ENCODE measurements at places on chromosomes 11 and 22.

- DNase-seq, result no peak
Measured at GRCh38 chr11:8357891-8358566, 94.4 kb upstream of the LMO1 start.

GRCh38 chr22:17472932-17473331, 90.4 kb upstream of the SLC25A18 start:
- DNase-seq, result no peak

DNA sequence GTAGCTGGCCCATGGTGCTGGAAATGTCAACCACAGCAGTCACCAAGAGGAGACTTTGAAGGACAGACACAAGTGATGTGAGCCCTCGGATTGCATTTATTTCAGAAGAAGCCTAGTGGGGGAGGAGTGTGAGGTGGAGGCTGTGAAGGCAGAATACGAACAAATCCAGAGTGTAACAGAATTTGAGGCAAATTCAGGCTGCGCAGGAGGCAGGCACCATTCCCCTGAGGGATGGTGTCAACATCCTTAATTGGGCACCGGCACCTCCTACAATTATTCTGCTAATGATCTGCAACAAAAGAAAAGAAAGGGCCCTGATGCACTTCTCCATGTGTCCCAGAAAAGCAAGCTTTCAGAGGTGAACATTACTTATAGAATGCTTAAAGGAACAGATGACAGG, 32.2 kb downstream of the CWC15 start:
- DNase-seq, result no peak

- DNase-seq, result no peak
Measured at GRCh38 chr11:117575856-117576255, 221.2 kb downstream of the DSCAML1 start.

GRCh38 chr11:78292109-78292803, 103.5 kb downstream of the USP35 start:
- DNase-seq, result no peak

DNA sequence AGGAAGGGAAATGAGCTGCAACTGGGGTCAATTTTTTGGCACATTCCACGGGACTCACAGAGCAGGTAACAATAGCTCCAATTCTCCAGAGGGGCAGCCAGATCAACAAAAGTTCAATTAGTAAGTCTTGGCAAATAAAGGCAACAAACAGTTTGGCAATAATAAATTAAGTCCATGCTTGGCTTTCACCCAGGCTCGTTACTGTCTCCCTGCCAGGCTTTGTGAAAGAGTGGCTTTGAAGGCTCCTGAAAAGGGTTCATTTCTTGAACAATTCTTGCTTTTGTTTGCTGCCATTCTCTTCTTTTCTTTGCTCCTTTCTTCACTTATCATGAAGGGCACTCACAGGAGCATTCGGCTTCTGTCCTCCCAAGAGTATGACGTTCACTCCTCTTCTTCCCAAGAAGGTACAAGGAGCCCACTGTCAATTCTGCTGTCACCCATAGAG, 123.3 kb downstream of the APIP start:
- DNase-seq, result no peak

GRCh38 chr11:119795231-119795630, 66.2 kb upstream of the NECTIN1 start:
- DNase-seq, result peak; percentile 84

GRCh38 chr11:18367431-18367830, 26.9 kb upstream of the LDHA start:
- DNase-seq, result peak; percentile 21

DNA sequence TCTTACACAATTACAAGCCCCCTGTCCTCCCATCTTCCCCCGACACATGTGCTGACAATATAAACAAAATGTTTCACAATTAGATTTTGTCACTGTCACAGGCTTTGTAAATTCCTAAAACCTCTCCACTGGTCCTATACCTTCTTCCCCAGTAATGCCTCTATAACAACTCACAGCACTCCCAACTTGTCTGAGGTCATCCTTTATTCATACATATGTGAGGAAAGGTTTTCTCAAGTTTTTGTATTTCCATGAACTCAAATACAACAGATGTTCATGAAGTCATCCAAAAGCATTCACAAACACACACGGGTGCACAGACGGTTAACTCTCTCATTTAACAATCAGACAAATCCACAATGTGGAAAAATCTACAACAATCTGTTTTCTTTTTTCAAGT, 1.9 kb downstream of the OR52H1 start:
- DNase-seq, result peak; percentile 28

GRCh38 chr11:58513747-58514367, 6.0 kb upstream of the OR5B21 start:
- peak; percentile 67 for DNase-seq

GRCh38 chr11:11841723-11842420, at the start of gene USP47:
TSS of gene USP47 (plus strand) at chr11:11841972. CDS start at chr11:11842186, 214 bp downstream.
- DNase-seq, result peak; percentile 91

DNA sequence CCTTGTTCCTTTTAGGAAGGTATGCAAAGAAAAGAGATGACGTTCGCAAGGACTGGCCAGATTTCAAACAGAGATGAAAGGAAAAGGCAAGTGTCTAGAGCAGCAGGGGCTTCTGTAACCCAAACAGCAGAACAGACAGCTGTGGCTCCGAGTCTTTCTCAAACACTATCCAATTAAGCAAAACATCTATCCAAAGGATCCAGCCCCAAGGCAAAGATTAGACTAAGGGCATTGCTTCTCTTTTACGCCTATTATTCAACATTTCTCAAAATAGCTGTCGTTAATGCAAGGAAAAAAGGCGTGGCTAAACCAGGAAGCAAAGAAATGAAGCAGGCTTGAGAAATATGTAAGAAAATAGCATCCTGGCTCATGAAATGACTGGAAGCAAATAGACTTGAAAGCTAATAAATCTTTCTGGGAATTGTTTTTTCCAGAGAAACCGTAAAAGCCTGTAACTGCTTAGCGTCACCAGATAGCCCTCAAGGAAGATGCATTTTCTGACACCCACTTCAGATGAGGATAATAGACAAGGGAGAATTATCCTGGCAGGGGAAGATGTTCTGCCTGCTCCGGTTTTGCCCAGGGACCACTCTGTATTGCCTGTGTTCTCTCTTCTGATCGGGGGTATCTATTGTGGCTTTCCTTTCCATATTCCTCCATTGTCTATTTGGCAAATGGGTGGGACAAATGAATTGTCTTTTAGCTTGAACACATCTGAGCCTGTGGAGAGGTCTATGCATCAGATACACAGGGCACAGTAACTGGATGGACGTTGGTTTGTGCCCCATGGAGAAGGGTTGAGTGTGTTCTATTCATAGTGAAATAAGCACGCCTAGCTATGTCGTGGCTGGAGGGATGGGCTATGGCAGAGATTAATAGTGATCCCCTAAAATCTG, 20.2 kb downstream of the C11orf96 start:
- DNase-seq, result peak; percentile 40

DNA sequence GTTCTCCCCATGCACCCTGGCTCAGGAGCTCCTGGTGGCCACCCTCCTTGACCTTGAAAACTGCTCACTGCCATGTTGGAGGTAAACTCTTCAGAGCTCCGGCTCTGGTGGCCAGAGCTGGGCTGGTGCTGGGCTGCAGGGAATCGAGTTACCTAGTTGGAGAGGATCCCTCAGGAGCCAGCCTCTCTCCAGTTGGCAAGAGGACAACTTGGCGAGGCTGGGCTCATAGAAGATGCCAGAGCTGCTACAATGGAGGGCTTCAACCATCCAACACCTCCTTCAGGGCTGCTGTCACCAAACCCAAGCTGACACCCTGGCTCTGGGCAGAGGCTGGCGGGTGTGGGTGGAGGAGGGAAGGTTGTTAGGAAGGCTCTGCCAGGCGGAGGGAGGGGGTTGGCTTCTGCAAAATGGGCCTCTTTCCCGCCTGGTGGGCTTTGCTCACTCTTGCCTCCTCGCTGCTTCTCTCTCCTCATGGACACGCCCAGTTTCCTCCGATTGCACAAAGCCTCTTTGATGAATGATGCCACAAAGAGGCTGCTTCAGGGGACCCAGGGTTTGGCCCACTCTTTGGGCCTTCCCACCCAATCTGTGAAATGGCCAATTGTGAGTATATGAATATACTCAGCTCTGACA, 53.1 kb downstream of the THAP12 start:
- no peak for DNase-seq

GRCh38 chr11:83717537-83717936, 431.4 kb upstream of the CCDC90B start:
- DNase-seq, result peak; percentile 8

DNA sequence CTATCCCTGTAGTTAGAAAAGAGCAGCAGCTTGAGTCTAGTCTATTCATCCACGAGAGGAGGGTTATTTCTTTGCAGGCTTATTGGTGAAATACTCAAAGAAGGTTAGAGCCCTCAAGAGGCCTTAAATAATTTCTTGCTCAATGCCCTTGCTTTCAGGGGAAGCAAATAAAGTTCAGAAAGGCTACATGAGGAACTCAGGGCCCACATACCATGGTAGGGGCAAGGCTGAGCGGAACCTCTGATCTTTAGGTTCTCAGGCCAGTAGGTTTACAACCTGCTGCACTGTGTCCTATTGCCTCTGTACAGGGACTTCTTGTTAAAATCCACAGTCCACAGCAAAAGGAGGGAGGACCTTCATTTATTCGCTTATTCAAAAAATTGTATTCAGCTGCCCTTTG, 101.7 kb downstream of the ADAMTS15 start:
- no peak for DNase-seq

DNA sequence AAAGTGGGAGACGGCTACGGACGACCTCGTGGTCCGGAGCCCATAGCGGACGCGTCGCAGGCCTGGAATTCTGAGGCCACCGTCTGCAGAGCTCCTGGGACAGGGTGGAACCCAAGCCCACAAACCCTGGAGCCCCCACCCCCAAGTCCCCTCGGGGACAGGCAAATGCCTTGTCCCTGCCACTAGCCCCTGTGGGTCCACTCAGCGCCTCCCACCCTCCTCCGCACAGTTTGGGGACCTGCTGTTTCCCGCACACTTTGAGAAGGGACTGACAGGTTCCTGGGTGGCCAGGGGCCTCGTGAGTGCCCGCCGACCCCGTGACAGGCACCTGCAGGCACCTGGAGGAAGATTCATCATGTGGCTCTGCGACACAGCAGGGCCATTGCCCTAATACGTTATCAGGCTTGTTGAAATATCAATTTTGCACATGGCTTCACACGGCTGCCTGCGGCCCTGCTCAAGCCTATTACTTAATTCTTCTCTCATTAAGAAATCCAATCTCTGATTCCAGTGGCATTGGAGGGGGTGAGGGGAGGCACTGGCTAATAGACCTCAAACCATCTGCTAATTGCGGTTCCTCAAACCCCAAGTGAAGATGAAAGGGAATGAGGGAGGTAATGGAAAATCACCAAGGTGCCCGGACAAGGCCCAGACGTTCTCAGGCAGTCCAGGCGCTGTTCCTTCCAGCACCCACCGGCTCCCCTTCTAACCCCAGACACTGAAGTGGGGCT, 672.5 kb downstream of the BRD1 start:
- DNase-seq, result no peak

DNA sequence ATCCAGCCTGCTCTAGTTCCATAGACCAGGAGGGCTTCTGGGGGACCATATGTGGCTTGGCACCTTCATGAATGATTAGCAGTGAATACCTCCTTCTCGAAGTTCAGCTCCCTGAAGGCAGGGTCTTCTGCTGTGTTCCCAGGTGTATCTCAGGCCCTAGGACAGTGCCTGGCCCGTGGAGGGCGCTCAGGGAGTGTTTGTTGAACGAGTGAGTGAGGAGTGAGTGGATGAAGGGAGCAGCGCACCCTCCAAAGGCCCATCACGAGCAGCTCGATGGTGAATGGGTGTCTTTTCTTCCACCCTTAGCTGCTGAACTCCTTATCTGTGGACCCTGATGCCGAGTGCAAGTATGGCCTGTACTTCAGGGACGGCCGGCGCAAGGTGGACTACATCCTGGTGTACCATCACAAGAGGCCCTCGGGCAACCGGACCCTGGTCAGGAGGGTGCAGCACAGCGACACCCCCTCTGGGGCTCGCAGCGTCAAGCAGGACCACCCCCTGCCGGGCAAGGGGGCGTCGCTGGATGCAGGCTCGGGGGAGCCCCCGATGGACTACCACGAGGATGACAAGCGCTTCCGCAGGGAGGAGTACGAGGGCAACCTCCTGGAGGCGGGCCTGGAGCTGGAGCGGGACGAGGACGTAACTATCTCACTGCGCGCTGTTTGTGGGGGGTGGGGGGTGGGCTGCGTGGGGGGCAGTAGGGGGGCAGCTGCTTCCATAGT, 9.5 kb downstream of the ANO1 start:
- no peak for DNase-seq

- no peak for DNase-seq
Measured at GRCh38 chr22:23107487-23108248, 34.1 kb downstream of the RSPH14 start.

GRCh38 chr11:26958005-26958701, 35.8 kb upstream of the FIBIN start:
- no peak for DNase-seq

DNA sequence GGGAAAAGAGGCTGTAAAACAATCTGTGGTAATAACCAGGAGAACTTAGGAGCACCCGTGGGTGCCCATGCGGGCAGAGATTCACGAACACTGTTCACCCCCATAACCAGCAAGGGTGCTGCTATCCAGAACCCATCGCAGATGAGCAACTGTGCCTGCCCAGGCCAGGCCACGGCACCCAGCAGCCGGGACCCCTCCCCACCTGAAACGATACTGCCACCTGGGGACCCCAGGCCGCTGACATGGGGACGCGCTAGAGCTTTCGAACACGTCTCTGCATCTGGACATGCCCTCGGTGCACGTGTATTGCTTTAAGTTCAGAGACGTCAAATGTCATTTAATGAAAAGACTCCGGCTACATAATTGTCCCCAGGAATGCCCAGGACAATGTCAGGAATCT, 14.3 kb upstream of the MUC2 start:
- DNase-seq, result no peak

- DNase-seq, result no peak
Measured at GRCh38 chr22:38077595-38077994, 6.4 kb downstream of the SLC16A8 start.

DNA sequence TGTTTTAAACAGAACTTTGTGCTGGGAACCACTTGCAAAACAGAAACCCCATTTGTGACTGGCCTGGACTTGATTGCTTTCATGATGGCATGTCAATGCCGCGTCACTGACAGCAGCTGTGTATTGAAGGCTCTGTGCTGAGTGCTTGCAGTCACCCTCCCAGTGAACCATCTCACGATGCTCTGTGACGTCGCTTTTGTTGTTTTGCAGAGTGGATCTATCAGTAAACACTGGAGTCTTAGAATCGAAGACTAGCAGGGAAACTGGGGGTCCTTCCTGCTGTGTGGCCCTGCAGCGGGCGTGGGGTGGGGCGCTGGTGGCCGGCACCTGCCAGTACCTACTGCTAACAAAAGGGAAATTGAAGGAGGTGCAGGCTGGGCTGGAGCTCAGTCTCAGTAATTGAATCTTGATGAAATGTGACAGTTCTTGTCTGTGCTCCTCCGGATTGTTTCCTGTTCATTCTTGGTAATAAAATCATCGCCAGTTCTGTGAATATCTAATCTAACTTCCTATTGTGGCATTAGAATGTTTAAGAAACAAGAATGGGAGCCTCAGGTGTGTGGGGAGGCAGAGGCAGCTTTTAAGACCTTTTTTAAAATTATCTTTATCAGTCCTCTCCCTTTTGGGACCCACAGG, 50.5 kb upstream of the PARVG start:
- DNase-seq, result no peak

- DNase-seq, result no peak
Measured at GRCh38 chr11:73946798-73947458, 3.9 kb upstream of the DNAJB13 start.
